RWPE2 (cell line): ENCODE measurements at places on chromosomes 5 and 9.

- H3K27ac ChIP-seq: no peak overlapping the region
- H3K27me3 ChIP-seq: no peaks in the 10 kb centered on the region
- peaks cover 45% of the 10 kb centered on the region; the same call in 1 of the 2 replicates for H3K36me3 ChIP-seq
- no peaks in the 10 kb centered on the region for H3K4me1 ChIP-seq
Observed at GRCh38 chr9:100020121-100020795, 78.5 kb downstream of the ERP44 start.

- H3K4me3 ChIP-seq: no peak overlapping the region
- no peaks in the 10 kb centered on the region for H3K4me1 ChIP-seq
- H3K27me3 ChIP-seq: no peaks in the 10 kb centered on the region
- no peaks in the 10 kb centered on the region for H3K36me3 ChIP-seq
- H3K27ac ChIP-seq: no peak overlapping the region
Observed at GRCh38 chr5:691817-692528, 1.2 kb downstream of the TPPP start.

- DNase-seq: no peak
- H3K36me3 ChIP-seq: no peaks in the 10 kb centered on the region
- H3K4me3 ChIP-seq: no peak overlapping the region
- no peaks in the 10 kb centered on the region for H3K4me1 ChIP-seq
- H3K27ac ChIP-seq: no peak overlapping the region
- no peaks in the 10 kb centered on the region for H3K27me3 ChIP-seq
Observed at GRCh38 chr9:119412399-119412798, 43.2 kb upstream of the BRINP1 start.

- H3K4me3 ChIP-seq: no peak overlapping the region
- no peaks in the 10 kb centered on the region for H3K27me3 ChIP-seq
- no peaks in the 10 kb centered on the region for H3K36me3 ChIP-seq
- H3K4me1 ChIP-seq: peaks cover 28% of the 10 kb centered on the region
- DNase-seq: no peak
Observed at GRCh38 chr5:175343308-175343707, 100.7 kb downstream of the DRD1 start.

GRCh38 chr9:18771011-18771410 is 262.0 kb downstream of the SAXO1 start:
- H3K27me3 ChIP-seq: no peaks in the 10 kb centered on the region
- no peaks in the 10 kb centered on the region for H3K36me3 ChIP-seq
- no peak overlapping the region for H3K27ac ChIP-seq
- H3K4me3 ChIP-seq: no peak overlapping the region
- H3K4me1 ChIP-seq: no peaks in the 10 kb centered on the region

DNA sequence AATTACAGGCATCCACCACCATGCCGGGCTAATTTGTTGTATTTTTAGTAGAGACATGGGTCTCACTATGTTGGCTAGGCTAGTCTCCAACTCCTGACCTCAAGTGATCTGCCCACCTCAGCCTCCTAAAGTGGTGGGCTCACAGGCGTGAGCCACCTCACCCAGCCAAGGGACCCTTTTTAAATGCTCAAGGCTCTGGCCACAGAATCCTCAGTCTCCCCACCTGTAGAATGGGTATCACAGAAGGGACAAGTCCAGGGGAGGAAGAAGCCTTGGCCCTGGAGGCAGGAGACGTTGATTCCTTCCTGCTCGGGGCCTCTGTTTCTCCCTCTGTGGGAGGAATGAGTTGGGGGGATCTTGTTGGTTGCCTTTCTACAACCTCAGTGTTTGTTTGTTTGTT is 45.7 kb downstream of the GTF3C4 start:
- no peak for DNase-seq
- peaks cover 5% of the 10 kb centered on the region for H3K27me3 ChIP-seq
- H3K4me3 ChIP-seq: no peak overlapping the region
- no peaks in the 10 kb centered on the region for H3K36me3 ChIP-seq
- H3K27ac ChIP-seq: no peak overlapping the region
- no peaks in the 10 kb centered on the region for H3K4me1 ChIP-seq

GRCh38 chr9:91047529-91047928 is 245.9 kb downstream of the SYK start:
- no peak overlapping the region for H3K27ac ChIP-seq
- DNase-seq: no peak
- peaks cover 4% of the 10 kb centered on the region for H3K4me1 ChIP-seq
- H3K4me3 ChIP-seq: no peak overlapping the region
- H3K27me3 ChIP-seq: no peaks in the 10 kb centered on the region
- H3K36me3 ChIP-seq: no peaks in the 10 kb centered on the region

DNA sequence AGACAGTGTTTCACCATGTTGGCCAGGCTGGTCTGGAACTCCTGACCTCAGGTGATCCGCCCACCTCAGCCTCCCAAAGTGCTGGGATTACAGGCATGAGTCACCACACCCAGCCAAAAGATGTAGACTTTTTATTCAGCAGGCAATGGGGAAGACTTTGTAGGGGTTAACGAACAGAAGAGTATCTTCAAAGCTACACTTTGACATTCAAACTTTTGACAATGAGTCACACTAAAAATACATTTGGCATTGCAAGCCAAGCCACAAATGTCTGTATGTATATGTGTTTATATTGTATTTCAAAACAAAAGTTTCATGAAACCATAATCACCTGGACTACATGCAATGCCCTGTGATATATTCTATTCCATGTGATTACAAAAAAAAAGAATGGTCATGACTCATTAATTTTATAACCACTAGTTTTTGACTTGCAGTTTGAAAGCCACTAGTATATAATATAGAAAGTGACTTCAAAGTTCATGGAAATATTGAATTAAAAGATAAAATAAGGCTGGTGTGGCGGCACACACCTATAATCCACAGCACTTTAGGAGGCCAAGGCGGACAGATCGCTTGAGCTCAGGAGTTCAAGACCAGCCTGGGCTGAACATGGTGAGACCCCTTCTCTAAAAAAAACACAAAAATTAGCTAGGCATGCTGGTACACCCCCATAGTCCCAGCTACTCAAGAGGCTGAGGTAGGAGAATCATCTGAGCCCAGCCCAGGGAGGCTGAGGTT is 8.3 kb downstream of the DIMT1 start:
- no peaks in the 10 kb centered on the region for H3K27me3 ChIP-seq
- H3K4me1 ChIP-seq: peaks cover 9% of the 10 kb centered on the region
- no peak for DNase-seq
- peaks cover 87% of the 10 kb centered on the region for H3K36me3 ChIP-seq
- peak overlapping the region; percentile 34 for H3K27ac ChIP-seq
- no peak overlapping the region for H3K4me3 ChIP-seq

DNA sequence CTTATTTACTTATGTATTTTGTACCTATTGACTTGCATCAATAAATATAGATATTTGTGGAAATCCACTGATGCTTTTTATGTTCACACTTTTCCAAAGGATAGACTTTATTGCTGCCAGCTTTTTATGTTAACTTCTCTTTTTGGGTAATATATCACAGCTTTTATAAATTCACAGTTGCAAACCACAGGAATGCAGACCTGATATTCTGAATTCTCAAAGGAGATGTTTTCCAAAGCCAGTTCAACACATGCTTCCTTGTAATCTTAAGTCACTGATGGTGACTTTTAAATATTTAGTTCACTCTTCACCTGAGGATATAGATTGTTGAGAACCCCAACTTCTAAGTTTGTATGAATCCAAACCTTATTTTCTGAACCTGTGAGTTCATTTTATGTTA is 223.4 kb upstream of the PRR16 start:
- H3K27ac ChIP-seq: no peak overlapping the region
- no peaks in the 10 kb centered on the region for H3K36me3 ChIP-seq

- no peak for DNase-seq
- H3K27ac ChIP-seq: no peak overlapping the region
- H3K36me3 ChIP-seq: no peaks in the 10 kb centered on the region
- peaks cover 3% of the 10 kb centered on the region for H3K4me1 ChIP-seq
- H3K27me3 ChIP-seq: peaks cover 74% of the 10 kb centered on the region
- no peak overlapping the region for H3K4me3 ChIP-seq
Observed at GRCh38 chr9:68706363-68707201, 1.5 kb downstream of the PIP5K1B start.

GRCh38 chr5:54630738-54631359 is 113.3 kb downstream of the SNX18 start:
- H3K27ac ChIP-seq: no peak overlapping the region
- H3K36me3 ChIP-seq: no peaks in the 10 kb centered on the region
- H3K4me1 ChIP-seq: peaks cover 17% of the 10 kb centered on the region
- no peak overlapping the region for H3K4me3 ChIP-seq

GRCh38 chr9:68950689-68951088 is 63.2 kb downstream of the PRKACG start:
- H3K4me1 ChIP-seq: peaks cover 4% of the 10 kb centered on the region
- H3K27ac ChIP-seq: no peak overlapping the region
- H3K4me3 ChIP-seq: no peak overlapping the region
- no peak for DNase-seq
- H3K36me3 ChIP-seq: no peaks in the 10 kb centered on the region

GRCh38 chr9:127664678-127665507 is 41.9 kb upstream of the CFAP157 start:
- no peak for DNase-seq
- H3K4me1 ChIP-seq: no peaks in the 10 kb centered on the region
- no peak overlapping the region for H3K4me3 ChIP-seq
- no peaks in the 10 kb centered on the region for H3K27me3 ChIP-seq
- H3K27ac ChIP-seq: no peak overlapping the region

DNA sequence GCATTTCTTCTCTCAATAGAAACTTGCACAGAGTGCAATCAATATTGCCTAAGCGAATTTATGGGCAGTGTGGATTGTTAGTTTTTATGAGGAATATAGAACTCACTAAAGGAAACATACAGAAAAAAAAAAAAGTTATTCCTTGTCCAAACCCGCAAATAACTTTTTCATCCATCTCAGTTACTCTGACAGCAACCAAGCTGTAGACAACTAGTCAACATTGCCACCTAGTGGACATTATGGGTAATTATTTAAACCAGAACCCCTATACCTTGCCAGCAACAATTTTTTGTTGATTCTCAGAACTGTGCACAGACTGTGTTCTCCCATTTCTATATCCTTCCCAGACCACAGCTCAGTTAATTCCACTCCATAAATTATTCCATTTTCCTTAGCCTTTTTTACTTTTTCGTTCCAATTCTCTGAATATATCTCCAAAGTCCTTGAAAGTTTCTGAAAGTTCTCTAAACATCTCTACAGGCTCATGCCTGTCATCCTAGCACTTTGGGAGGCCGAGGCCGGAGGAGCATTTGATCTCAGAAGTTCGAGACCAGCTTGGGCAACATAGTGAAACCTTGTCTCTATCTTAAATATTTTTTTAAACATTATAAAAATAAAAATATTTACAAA is 2.6 kb upstream of the AFAP1L1 start:
- H3K27me3 ChIP-seq: no peaks in the 10 kb centered on the region
- H3K4me3 ChIP-seq: no peak overlapping the region
- H3K36me3 ChIP-seq: no peaks in the 10 kb centered on the region

GRCh38 chr5:159310511-159310910 is 19.8 kb downstream of the IL12B start:
- H3K4me1 ChIP-seq: no peaks in the 10 kb centered on the region
- no peaks in the 10 kb centered on the region for H3K27me3 ChIP-seq
- H3K36me3 ChIP-seq: no peaks in the 10 kb centered on the region
- no peak overlapping the region for H3K4me3 ChIP-seq
- no peak for DNase-seq

GRCh38 chr9:134338394-134339182 is 12.3 kb downstream of the RXRA start:
- H3K4me3 ChIP-seq: no peak overlapping the region
- H3K27me3 ChIP-seq: no peaks in the 10 kb centered on the region
- H3K4me1 ChIP-seq: no peaks in the 10 kb centered on the region
- no peaks in the 10 kb centered on the region for H3K36me3 ChIP-seq
- no peak for DNase-seq

DNA sequence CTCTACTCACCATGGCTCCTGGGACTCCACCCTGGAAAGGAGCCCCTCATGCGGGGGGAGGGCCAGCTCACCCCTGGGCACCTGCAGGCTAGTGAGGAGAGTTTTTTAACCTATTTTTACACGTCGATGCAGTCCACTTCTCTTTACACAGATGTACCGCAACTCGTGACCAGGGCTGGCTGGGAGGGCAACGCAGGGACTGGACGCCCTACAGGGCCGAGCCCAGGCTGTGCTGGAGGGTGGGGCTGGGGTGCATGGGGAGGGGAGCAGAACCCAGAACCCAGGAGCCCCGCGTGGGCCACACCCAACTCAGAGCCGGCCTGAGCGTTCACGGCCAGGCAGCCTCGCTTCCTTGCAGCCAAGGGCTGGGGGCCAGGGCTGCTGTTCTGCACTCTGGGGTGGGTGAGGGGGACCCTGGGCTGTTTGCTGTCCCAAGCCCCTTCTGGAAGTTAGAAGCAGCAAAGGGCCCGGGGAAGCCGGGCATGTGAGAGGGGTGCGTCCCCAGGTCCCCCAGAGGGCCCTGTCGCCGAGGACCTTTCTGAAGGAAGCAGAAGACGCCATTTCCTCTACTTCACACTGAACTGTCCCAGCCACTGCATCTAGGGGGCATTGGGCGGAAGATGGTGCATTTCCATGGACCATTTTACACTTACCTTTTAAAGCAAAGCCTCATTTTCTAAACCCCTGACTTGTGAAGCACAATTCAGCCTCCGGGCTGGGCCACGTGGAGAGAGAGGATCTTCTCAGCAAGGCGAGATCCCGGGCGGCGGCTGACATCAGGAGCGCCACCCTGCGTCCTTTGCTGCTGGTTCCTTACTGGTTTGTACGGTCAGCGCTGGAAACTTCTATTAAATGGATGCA is 90.5 kb downstream of the KCNT1 start:
- no peak overlapping the region for H3K27ac ChIP-seq
- H3K4me3 ChIP-seq: no peak overlapping the region
- H3K27me3 ChIP-seq: peaks cover 12% of the 10 kb centered on the region
- H3K36me3 ChIP-seq: no peaks in the 10 kb centered on the region
- H3K4me1 ChIP-seq: no peaks in the 10 kb centered on the region
- DNase-seq: no peak

- no peaks in the 10 kb centered on the region for H3K27me3 ChIP-seq
- H3K4me1 ChIP-seq: no peaks in the 10 kb centered on the region
- no peak overlapping the region for H3K27ac ChIP-seq
- peaks cover 40% of the 10 kb centered on the region for H3K36me3 ChIP-seq
- DNase-seq: no peak
Observed at GRCh38 chr9:127428348-127428747, 4.2 kb downstream of the ZNF79 start.

GRCh38 chr9:6229619-6230018 is 14.0 kb downstream of the IL33 start:
- H3K27ac ChIP-seq: peak overlapping the region; percentile 38
- peaks cover 22% of the 10 kb centered on the region for H3K4me1 ChIP-seq
- no peak for DNase-seq
- H3K4me3 ChIP-seq: no peak overlapping the region
- H3K36me3 ChIP-seq: no peaks in the 10 kb centered on the region

- no peaks in the 10 kb centered on the region for H3K36me3 ChIP-seq
- no peak overlapping the region for H3K4me3 ChIP-seq
- no peak for DNase-seq
- no peak overlapping the region for H3K27ac ChIP-seq
- H3K4me1 ChIP-seq: no peaks in the 10 kb centered on the region
Observed at GRCh38 chr5:79702606-79703380, 13.2 kb downstream of the CMYA5 start.
